Amniotic stem cell (primary cell): ENCODE measurements at places on chromosomes 12 and 14.

DNA sequence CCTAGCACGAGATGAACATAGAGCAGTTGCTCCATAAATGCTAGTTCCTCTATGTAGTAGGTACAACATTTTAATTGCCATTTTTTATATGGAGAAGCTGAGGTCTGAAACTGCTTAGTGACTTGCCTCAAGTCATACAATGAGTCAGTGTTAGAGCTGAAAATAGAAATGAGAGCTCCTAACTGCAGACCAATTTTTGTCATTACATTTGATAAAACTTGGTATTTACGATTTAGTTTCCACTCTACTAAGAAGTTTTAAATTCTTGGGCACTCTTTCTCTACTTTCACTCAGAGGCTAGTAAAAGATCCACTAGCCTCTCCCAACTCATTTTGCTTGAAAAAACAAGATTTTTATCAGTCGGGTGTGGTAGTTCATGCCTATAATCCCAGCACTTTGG lies 8.1 kb upstream of the TMED10 start:
- DNase-seq, result peak; percentile 30

- no peak for DNase-seq
These were observed 9.8 kb downstream of the CYP46A1 start for GRCh38 chr14:99693918-99694317.

DNA sequence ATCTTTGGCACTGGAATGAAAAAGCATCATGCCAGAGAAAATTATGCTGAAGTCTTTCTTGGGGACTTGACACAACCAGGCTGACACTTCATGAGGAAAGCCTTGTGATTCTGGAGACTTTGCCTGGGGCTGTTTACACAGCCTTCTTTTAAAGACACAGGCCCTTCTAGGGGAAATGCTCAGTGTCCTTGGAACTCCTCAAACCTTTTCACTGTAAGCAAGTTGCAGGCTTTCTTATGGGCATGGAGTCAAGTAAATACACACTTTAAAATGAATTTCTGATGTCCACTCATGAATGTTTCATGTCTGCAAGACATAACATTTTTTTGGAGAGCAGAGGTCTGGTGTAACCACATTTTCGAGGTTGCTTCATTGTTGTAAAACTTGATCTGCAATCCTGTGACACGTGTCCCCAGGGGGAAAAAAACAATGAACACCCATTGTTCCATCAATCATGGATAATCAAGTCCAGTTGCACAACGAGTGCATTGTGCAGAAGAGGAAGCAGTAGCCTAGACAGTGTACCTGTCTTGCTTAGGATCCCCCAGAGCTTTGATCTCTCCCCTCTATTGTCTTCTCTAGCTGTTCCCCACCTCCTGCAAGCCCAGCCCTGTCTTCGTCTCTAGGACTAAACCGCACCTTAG lies 155.1 kb upstream of the PRICKLE1 start:
- peak; percentile 2 for DNase-seq

DNA sequence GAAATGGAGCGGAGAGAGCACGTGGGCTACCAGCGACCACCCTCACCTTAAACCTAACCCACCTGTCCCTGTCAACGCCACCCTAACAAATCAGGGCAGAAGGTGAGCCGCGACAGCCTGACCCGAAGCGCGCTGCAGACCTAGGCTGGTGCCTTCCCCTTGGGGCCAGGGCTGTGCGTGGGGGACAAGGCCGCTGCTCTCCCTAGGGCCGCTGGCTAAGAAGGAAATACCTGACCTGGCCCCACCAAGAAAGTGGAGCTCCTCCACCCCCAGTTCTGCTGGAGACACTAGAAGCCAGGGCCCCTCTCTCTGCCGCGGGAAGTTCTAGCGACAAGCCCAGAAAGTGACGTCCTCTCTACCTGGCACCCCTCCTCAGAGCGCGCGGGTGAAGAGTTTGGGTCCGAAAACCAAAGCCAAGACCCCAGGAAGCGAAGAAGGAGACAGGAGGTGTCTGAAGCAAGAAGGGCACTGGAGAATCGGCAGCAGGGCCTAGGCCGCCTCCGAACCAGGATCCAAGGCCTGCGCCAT lies 7.5 kb downstream of the SIX1 start:
- DNase-seq, result no peak

DNA sequence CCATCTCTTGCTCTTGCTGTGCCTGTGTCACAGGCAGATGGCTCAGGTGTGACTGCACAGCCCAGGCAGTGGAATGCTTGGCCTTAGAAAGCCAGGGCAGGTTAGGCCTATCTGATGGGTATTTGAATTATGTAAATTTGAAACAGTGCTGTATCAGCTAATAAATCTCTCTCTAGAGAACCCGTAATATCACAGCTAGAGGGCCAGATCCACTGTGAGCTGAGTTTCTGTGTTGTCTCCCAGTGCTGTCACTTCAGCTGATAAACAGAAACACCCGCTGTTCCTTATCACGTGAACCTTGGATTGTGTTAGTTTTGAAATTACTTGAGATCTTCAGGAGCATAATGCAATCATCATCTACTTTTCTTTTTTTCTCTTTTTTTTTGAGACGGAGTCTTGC lies 21.5 kb upstream of the ALDH2 start:
- no peak for DNase-seq

GRCh38 chr14:21205678-21206581 lies 50.1 kb upstream of the OR5AU1 start:
- no peak for DNase-seq

- DNase-seq, result peak; percentile 14
These were observed 135.7 kb upstream of the SLC16A7 start for GRCh38 chr12:59459966-59460660.

DNA sequence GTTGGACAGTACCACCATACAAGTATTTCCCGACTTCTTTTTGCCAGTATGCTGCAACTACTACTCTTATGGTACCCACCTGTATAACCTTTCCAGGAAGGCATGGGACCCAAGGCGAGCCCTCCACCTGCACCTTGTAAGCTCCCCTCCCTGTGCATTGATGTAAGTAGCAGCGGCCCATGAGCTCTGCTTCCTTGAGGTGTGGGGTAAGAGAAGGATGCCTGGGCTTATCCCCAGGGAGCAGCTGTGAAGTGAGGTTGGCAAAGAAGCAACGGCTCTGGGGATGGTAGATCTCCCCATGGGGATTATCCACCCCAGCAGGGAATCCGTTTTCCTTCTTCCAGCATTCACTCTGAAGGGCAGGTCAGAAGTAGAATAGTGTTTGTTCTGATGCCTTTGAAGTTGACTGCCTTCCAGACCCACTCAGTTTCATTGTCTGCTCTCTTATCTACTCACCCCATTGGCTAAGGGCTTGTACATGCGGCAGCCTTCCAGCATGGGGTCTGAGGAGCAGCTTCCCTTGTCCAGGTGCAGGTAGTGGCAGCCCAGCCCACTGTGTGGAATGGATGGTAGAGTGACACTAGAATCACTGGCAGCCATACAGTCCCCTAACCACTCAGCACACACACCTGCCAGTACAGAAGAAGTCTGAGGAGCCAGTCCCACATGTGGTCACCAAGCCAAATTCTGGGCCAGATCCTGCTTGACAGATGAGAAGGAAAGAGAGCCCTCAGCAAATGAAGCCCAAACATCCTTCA lies 3.4 kb downstream of the CIROP start:
- DNase-seq, result no peak

DNA sequence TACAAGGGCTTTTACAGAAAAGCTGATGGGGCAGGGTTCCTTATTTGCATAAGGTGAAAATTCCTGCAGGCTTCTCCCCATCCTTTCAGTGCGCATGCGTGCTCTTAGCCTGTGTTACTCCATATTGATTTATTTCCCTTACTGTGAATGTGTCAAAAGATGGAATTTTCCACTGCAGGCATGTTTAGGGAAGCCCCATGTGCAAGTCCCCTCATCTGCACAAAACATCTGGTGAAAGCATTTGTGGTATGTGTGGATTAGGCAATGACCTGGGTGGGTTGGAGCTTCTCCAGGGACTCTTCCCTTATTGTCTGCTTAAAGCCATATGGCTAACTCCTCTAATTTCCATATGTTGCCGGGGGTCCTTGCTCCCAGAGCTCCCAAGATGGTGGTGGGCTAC lies 912.7 kb upstream of the LRFN5 start:
- DNase-seq, result no peak

DNA sequence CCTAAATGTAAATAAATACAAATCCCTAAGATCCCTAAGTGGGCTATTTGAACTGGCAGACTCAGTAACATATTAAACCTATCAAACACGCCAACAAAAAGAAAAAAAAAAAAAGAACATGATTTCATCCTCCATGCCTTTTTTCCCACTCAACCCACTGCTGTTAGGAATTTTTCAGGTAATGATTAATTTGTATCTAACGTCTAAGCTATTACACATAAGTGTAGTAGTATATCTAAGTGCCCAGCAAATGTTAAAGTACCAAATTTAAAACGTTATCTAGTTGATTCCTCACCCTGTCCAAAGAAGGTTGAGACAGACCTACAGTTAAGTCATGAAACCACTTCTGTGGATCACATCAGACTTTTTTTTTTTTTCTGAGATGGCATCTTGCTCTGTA lies 16.4 kb upstream of the ARID4A start:
- DNase-seq, result no peak

DNA sequence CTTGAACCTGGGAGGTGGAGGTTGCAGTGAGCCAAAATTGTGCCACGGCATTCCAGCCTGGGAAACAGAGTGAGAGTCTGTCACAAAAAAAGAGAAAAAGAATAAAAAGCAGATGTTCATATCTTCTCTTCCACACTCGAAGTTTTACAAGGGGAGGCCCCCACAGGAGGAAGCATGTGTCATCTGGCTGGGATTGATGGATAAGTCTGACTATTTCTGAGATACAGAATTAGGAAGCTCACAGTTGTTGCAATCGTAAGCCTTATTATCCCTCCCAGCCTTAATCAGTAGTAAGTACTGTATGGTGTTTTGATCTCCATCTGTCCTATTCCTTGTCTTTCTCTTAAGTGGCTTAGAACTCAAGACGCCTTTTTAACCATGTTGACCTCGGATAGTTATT lies 31.9 kb upstream of the RASSF8 start:
- DNase-seq, result no peak

DNA sequence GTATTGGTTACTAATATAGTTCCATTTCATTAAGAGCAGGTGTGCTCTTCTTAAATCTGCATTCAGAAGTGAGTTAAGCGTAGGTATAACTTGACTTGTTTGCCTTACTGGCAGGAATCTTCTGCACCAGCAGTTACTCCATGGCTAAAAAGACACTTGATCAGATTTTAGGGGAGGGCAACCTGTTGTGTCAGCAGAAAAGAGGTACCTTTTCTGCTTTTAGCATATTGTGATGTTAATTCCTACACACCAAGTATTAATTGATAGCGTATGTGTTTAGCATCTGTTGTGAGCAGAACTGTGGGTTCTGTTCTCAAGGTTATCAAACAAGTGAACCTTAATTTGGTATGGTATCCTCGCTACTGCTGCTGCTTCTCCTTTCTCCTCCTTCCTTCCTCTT lies 38.3 kb downstream of the TTLL5 start:
- DNase-seq, result no peak

DNA sequence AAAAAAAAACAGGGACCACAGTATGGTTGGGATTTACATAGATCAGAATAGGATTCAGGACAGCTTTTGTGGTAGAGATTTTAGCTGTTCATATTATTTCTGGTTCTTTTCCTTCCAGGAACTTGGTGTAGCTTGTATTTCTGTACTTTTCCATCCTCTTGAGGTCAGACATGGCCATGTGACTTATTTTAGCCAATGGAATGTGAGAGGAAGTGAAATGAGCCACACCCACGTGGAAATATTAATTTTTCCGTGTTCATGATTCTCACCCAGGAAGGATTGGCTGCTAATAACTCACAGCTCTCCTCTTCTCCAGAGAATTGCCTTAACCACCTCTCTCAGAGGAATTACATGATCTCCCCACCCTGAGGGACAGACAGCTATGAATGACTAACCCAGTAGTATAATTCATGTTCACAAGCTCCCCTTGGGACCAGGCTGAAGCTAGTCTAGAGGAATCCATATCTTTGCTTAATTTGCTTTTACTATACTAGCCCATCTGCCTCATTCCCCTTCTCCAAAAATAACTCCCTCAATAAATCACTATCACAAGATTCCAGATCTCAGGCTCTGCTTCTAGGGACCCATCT lies 340.4 kb downstream of the NUAK1 start:
- DNase-seq, result no peak

- DNase-seq, result no peak
These were observed 22.8 kb downstream of the PIGH start for GRCh38 chr14:67577181-67577808.

DNA sequence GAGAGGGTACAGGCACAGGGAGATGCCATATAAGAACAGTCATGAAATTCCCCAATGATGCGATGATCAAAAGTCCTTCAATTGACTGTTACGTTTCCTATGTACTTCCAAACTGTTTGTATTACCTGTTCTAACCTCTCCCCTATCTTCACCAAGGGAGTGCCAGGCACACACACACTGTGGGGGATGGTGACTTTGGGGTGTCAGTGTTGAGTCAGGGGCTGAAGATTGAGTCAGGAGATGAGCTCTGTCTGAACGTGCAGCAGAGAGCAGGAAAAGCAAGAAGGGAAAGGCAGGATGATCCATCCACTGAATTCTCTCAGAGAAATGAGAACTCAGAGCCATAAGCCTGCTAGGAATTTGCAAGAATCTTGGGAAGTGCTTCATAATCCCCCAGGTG lies 153.4 kb downstream of the EFCAB11 start:
- no peak for DNase-seq

DNA sequence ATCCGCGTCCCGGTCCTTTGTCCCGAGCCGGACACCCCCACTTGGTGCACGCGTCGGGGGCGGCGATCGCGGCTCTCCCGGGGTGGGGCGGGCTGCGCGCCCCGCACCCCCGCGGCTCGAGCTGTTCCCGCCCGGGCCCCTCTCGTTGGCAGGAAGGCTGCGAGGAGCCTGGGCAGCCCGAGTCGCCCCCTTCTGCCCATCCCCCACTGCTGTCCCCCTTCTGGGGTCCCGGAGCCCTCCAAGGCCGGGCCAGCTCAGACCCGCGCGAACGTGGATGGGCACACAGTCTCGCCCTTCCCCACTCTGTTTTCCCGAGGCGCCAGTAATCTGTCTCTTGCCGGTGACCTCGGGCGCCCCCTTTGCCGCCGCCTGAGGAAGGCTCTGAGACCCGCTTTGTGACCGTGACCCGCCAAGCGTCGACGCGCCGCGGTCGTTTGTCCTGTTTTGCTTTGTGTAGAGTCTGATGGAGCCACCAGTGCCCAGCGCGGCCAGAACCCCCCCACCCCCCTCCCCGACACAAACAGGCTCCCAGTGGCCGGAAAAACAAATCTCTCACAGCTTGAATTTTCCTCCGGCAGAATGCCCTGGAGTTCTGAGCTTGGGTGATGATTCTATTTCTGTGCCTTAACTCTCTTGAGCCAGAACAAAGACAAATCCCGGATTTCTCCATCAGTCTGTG lies 610 bp downstream of the C14orf132 start:
- DNase-seq, result no peak
